ENCODE measurements at places on chromosomes 2 and 18.
A peak's percentile ranks its signal among the peaks of the same experiment; 100 is the strongest.

GRCh38 chr2:98118161-98118560 is 31.2 kb downstream of the VWA3B start:
- DNase-seq: peak; percentile 28

GRCh38 chr2:10411557-10411956 is 36.6 kb downstream of the ODC1 start:
- DNase-seq: no peak

DNA sequence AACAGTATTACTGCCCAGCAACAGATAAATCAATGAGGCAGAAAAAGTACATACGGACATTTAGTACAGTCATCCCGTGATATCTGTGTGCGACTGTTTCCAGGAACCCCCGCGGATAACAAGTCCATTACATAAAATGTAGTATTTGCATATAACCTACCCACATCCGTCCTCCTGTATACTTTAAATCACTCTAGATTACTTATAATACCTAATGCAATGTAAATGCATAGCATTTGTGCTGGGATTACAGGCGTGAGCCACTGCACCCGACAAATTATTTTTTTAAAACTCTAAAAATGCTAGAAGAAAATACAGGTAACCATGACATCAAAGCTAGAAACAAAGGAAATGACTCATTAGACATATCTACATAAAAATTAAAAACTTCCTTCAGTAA is 91.6 kb downstream of the FAM161A start:
- DNase-seq: no peak

- no peak for DNase-seq
Measured at GRCh38 chr2:148619560-148620195, 24.9 kb upstream of the EPC2 start.

DNA sequence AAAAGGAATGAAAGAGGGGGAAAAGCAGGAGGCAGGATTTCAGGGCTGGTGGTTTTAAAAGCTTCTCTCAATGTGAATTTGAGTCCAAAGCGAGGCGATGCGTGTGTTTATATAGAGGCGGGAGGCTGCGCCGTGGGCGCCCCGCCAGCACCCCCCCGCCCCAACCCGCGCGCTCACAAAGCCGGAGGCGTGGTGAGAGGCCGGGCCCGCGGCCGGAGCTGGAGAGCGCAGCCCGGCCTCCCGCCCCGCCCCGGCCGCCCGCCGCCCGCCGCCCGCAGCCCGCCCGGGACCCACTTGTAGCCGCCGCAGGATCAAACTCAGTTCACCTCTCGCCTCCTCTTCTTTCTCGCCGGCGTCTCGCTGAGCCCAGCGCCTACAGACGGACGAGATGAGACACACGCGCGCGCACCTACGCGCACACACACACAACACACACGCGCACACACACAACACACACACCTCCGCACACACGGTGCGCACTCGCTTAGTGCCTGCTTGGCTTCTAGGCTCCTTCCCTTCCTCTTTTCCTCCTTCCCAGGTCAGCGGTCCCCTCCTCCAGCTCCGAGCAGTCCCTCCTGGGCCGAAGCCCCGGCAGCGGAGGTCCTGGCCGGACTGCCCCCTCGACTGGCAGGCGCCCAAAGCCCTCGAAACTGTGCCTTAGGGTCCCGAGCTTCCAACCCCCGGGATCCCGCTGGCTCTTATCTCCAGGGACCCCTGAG is 1.3 kb upstream of the CYP26B1 start:
- DNase-seq: no peak

- no peak for DNase-seq
Measured at GRCh38 chr18:80034852-80035406, 695 bp downstream of the RBFA start.

DNA sequence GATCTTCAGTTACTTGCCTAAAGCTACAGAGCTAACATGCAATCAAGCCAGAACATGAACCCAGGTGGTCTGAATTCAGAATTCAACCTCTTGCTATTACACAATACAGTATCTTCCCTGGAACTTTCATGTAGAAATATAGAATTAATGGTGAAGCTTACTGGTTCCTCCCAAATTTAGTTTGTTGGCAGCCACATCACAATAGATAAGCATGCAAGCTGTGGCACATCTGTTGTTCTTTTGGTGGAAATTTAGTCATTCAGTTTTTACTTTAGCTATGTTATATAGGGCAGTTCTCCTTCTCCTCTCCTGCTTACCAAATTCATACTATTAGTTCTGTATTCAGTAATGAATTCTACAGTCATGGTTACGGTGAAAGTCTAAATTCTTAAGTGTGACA is 101.0 kb upstream of the RNF152 start:
- no peak for DNase-seq

DNA sequence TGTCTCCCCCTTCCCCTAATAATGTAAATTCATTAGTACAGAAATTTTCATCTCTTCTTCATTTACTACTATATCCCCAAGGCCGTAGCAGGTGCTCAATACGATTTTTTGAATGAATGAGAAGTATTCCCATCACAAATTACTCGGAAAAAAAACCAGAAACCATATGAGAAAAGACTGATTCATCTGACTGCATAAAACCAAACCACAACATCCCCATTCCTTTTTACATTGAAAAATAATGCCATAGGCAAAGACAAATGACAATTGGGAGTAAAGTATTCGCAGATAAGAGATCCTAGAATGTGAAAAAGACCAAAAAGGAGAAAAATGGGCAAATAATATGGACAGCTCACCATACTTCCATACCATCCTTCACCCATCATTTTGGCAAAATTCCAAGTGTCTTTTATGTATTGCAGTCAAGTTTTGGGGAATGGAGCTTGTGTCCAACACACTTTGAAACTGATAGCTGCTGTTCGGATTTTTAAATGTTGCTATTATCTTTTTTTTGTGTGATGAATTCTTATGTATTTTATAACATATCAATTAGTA is 1.5 kb downstream of the ZC3H8 start:
- no peak for DNase-seq

- DNase-seq: peak; percentile 40
Measured at GRCh38 chr2:60926741-60927552, 45.6 kb downstream of the REL start.

GRCh38 chr2:45789961-45790723 is 138.7 kb downstream of the PRKCE start:
- DNase-seq: no peak

GRCh38 chr2:12177455-12178288 is 431.2 kb downstream of the LPIN1 start:
- peak; percentile 45 for DNase-seq

DNA sequence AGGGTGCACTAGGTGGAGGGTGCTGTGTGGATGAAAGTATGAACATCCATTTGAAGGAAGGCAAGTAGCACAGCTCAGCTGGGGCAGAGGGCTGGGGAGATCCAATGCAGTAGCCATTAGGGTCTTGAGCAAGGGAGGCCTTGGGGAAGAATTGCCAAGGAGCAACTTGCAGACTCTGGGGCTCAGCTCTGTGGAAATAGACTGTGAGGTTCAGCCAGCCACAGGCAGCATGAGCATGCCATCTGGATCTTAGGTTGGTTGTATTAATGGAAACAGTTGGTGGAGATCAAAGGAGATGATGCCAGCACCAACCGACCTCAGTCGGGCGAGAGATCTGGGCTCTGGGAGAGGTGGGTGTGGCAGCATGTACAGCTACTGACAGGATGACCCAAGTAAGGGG is 5.6 kb downstream of the ZAP70 start:
- DNase-seq: no peak

DNA sequence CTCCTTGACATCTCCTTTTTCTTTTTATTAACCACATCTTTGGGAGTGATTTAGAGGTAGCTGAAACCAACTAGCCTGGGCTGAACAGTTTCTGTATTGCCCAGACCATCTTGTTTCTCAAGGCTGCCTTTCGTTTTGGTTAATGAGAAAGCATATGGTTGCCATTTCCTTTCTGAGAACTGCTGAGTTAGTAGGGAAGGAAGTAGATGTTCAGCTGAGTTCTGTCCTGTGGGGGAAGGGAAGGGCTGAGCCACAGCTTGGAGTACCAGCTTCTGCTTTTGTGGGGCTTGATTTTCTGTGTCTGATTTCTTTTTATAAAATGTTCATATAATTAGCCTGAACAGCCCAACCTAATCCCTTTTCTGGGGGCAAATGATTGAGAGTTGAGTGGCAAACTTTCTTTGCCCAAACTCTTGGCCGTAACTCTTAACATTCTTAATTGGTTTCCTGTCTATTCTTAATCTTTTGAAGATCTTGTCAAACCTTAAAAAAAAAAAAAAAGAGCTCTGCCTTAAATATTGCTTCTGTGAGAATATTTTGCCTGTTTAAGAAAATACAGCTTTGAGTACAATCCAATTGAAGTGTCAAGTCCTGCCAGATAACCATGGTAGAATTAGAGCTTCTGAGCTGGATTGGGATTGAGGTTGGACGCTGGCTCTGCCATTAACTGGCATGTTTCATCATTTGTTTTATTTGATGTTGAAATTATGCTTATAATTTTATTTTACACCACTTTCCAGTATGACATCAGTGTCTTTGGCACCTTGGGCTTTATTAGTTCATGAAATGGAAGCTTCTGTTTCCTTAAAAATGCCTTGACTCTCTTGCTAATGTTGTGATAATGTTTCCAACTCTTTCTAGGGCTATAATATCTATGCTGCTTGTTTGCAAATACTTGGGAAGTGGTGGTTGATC is 1.9 kb upstream of the NABP1 start:
- no peak for DNase-seq

- DNase-seq: no peak
Measured at GRCh38 chr2:231296401-231296974, 98.1 kb downstream of the ARMC9 start.

DNA sequence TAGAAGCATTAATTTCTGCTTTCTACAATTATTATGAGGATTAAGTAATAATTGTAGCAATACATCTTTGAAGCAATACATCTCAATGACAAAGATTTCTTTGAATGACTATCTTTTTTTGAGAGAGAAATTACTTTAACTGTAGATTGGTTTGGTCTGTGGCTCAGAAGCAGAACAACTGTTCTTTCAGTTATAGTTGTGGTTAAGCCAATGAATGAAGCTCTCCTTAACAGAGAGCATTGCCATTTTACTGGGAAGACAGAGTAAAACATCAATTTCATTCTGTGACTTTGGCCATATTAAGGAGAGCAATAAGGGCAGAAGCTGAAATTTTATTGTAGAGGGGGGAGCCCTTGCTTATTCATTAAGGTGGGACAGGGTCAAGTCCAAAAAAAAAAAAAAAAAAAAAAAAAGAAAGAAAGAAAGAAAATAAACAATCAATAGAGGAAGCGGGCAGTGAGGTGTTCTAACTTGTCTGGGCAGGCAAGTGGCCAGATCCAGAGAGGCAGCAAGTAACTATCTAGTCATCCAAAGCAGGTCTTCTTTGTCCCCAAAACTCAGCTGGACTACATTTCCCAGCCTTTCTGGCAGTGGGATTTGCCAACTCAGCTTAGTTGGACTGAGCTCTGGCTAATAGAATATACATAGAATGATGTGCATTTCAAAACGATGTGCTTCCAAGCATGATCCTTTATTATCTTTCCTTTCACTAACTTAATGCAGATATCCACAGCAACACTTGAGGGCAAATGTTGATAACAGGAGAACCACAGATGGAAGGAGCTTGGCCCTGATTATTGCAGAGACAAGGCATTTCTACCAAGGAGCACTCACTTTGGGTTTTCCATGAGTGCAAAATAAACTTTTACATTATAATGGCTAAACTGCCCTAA is 462.7 kb upstream of the CDH20 start:
- DNase-seq: no peak

DNA sequence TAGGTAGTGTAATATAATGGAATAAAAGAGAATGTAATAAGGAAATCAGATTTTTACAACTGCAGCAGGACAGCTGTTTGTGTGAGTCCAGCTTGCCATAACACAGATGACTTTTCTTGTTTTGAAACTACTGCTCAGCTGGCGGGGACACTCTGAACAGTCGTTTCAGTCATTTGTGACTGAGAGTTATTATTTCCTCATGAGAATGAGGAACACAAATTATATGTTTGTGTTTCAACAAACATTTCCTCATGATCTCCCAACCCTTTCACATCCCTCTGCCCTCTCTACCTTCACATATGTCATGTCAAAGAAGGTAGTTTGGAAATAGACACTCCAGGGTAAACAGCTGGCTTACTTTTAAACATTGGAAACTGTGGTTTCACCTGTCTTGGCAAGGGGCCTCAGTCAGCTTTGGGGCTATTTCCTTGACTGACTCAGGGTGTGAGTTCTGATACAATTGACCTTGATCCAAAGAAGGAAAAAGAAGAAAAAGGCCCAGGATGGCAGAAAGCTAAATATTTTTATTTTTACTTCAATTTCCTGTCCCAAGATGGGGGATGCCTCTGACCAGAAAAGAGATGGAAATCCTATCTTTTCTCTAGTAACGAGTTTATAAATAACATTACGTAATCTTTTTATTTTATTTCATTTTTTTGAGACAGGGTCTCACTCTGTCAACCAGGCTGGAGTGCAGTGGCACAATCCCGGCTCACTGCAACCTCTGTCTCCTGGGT is 593 bp downstream of the SP140L start:
- DNase-seq: no peak

GRCh38 chr2:241273210-241274020 is 42.1 kb downstream of the HDLBP start:
- no peak for DNase-seq

DNA sequence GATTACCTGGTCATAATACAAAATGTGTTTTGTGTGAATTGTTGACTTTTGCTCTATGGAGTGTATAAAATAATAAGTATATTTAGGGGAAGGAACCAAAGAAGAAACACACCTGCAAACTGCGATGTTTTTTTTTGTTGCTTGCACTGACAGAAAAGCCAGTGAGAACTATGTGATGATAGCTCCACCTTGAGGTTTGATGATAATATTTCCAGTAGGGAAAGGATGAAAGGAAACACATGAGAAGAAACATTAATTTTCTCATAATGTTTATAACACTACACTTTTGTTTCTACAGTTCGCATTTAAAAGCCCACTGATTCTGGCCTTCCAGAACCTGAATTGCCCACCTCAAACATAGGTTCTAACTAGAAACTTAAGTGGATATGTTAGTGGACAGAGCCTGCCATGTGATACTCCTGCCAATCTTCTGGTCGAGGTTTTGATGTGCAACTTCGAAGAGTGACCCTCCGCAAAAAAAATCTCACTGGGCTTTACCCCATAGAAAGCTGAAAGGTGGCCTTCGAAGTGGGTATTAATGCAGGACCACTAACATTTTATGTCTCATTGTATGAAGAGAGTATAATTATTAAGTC is 476.4 kb upstream of the SPHKAP start:
- no peak for DNase-seq

- DNase-seq: no peak
Measured at GRCh38 chr18:79926715-79927606, 24.5 kb downstream of the SLC66A2 start.

GRCh38 chr2:159362816-159363251 is 76.3 kb upstream of the WDSUB1 start:
- no peak for DNase-seq

Measured in skeletal muscle cell (primary cell).